ENCODE measurements at places on chromosomes 2 and 18.
A peak's percentile ranks its signal among the peaks of the same experiment; 100 is the strongest.

DNA sequence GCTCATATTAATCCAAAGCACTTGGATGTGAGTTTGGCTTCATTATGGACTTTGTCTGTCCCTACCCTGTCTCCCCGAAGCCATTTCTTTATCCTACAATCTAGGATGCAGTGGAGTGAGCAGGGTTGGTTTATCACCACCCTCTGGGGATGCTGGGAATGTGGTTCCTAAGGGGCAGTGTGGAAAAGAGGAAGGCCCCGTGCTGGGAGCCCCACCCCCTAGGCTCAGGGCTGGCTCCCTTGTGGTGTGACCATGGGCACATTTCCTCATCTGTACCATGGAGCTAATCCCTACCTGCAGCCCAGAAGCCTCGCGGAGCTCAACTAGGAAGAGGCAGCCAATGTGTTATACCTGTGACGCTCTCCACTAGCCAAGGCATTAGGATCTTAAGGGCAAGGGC lies 92.5 kb downstream of the TGOLN2 start:
- no peak overlapping the region for H3K27ac ChIP-seq
- peaks cover 4% of the 10 kb centered on the region for H3K4me1 ChIP-seq
- H3K27me3 ChIP-seq = no peaks in the 10 kb centered on the region
- H3K4me3 ChIP-seq = no peak overlapping the region
- no peak for DNase-seq
- no peaks in the 10 kb centered on the region for H3K36me3 ChIP-seq

DNA sequence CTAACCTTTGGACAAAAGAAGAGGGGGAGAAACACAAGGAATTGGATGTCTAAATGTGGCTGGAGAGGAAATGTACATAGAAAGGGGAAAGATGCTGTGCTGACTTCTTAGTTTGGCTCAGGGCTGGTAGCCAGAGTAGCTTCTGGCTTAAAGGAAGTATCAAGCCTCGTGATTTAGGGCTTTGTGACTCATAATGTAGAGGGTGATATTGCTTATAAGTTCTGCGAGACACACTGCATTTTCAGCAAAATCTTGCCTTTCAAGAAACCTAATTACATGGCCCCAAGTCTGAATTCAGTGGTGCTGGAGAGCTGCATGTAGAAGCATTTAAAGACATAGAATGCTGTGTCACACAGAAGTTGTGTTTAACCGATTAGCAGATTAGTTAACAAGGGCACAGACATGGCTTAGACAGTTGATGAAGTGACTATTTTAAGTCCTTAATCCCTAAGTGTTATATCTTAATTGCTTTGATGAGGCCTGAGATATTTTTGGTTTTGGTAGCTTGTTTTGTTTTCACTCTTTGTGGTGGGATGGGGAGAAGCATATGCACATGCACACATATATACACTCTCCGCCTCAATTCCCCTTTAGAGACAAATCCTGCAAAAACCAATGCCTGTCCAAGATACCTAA lies 66.4 kb downstream of the EPAS1 start:
- H3K4me1 ChIP-seq = no peaks in the 10 kb centered on the region
- H3K27me3 ChIP-seq = no peaks in the 10 kb centered on the region
- DNase-seq = no peak
- peaks cover 51% of the 10 kb centered on the region for H3K36me3 ChIP-seq

GRCh38 chr2:178914259-178914849 lies 107.1 kb upstream of the TTN start:
- H3K36me3 ChIP-seq = no peaks in the 10 kb centered on the region
- no peaks in the 10 kb centered on the region for H3K27me3 ChIP-seq
- no peak overlapping the region for H3K4me3 ChIP-seq
- H3K27ac ChIP-seq = no peak overlapping the region

- H3K4me3 ChIP-seq = no peak overlapping the region
- H3K4me1 ChIP-seq = no peaks in the 10 kb centered on the region
- H3K36me3 ChIP-seq = no peaks in the 10 kb centered on the region
Observed at GRCh38 chr2:138649571-138649970, 130.6 kb downstream of the NXPH2 start.

- H3K36me3 ChIP-seq = no peaks in the 10 kb centered on the region
- no peak overlapping the region for H3K4me3 ChIP-seq
- no peaks in the 10 kb centered on the region for H3K27me3 ChIP-seq
- H3K4me1 ChIP-seq = peaks cover 5% of the 10 kb centered on the region
Observed at GRCh38 chr2:88059979-88060906, 4.7 kb upstream of the KRCC1 start.

GRCh38 chr2:2061091-2061696 lies 269.9 kb downstream of the MYT1L start:
- DNase-seq = no peak
- no peak overlapping the region for H3K27ac ChIP-seq
- peaks cover 3% of the 10 kb centered on the region for H3K4me1 ChIP-seq

GRCh38 chr2:225310745-225311144 lies 88.8 kb upstream of the NYAP2 start:
- H3K4me1 ChIP-seq = no peaks in the 10 kb centered on the region
- H3K4me3 ChIP-seq = no peak overlapping the region
- no peak for DNase-seq
- no peaks in the 10 kb centered on the region for H3K27me3 ChIP-seq
- no peaks in the 10 kb centered on the region for H3K36me3 ChIP-seq

GRCh38 chr2:178863130-178863855 lies 56.1 kb upstream of the TTN start:
- no peaks in the 10 kb centered on the region for H3K36me3 ChIP-seq
- peaks cover 12% of the 10 kb centered on the region for H3K4me1 ChIP-seq
- peak overlapping the region; percentile 81 for H3K27ac ChIP-seq
- H3K4me3 ChIP-seq = peak overlapping the region; percentile 14
- no peak for DNase-seq

DNA sequence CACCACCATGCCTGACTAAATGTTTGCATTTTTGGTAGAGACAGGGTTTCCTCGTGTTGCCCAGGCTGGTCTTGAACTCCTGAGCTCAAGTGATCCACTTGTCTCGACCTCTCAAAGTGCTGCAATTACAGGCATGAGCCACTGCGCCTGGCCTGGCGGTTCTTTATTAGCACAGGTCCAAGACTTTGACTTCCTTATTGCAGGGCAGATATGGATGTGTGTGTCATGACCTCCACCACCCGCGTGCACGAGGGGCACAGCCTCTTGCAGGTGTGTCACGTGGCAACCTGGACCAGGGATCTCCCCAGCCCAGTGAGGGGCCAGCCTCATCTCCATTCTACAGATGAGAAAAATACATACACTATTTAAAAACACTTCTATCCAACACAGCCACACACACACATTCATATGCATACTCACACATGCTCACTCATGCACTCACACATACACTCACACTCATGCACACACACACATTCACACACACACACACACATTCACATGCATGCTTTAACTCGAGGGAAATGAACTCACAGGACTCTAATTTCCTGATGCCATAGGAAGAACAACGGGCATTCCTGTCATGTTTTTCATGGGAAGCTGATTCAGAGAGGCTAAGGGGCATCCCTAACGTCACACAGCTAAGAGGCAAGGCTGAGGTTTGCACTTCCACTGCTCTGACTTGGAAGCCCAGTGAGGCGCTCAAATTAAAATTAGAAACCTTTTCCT lies 38.8 kb downstream of the RRM2 start:
- peaks cover 3% of the 10 kb centered on the region for H3K27me3 ChIP-seq
- H3K4me3 ChIP-seq = no peak overlapping the region
- H3K36me3 ChIP-seq = no peaks in the 10 kb centered on the region

DNA sequence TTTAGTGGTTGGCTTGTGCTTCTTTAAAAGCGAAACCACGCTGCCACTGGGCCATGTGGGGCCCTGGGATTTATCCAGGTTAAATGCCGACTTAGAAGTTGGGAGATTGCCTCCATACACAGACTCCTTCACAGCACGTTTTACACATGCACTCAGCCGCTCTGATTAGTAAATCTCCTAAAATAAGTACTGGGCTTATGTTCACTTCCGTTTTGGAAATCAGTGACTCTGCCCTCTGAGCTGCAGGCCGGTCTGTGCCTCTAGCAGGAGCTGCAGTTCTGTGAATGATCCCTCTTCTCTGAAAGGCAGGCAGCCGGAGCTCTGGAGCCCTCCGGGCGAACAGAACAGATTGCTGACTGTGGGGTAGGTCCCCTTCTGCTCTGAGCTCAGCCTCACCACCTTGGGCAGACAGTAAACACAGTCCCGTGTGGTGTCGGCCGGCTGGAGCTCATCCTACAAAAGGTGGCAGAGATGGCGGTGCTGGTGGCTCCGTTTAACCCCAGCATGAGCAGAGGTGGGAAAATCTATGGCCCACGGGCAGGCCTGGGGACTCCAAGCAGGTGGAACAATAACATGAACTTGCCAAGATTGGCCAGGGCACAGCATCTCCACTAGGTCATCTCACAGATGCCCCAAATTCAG lies 9.8 kb upstream of the RAB17 start:
- H3K4me1 ChIP-seq = peaks cover 48% of the 10 kb centered on the region
- H3K27ac ChIP-seq = peak overlapping the region; percentile 98
- H3K27me3 ChIP-seq = no peaks in the 10 kb centered on the region
- H3K36me3 ChIP-seq = no peaks in the 10 kb centered on the region
- H3K4me3 ChIP-seq = peak overlapping the region; percentile 42

Measured in tibial artery (tissue), 4 donors.